Right ventricle myocardium inferior (tissue), 1 donor: ENCODE measurements at places on chromosomes 12 and 14. TPM values are rescaled to one million over a fixed set of nuclear protein-coding genes. Genes with fewer than 3 reads are reported as not detected.

GRCh38 chr12:2801044-2801783, 6.4 kb downstream of the FKBP4 start:
- DNase-seq: no peak

DNA sequence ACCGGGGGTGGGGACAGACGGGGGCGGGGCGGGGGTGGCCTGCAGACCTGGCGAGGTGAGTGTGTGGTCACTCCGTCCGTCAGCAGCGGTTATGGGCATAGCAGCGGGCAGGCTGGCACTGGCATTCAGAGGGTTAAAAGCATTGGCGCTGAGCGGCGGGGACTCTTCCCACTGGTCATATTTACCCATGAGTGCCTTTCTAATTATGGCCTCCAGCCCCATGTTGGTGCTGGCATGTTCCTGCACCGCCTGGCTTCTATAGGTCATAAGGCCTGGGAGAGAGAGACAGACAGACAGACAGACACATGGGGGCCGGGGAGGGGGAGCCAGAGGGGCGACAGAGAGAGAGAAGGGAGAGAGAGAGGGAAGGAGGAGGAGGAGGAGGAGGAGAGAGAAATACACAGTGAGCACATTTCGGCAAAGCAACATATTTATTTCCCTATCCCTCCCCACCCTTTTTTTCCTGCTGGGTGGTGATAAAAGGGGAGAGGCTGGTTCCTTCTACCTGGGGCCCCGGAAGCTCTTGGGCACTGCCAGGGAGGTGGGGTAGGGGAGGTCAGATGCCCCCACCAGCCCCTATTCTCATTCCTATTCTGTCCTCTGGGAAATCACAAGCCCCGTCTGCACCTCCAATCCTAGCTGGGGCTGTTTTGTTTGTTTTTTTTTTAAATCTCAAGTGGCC, 32.6 kb downstream of the RFLNA start:
- DNase-seq: no peak

GRCh38 chr14:51323492-51323891, 83.4 kb downstream of the TMX1 start:
- DNase-seq: no peak

- no peak for DNase-seq
Observed at GRCh38 chr12:123966596-123966995, 6.0 kb downstream of the CCDC92 start.

DNA sequence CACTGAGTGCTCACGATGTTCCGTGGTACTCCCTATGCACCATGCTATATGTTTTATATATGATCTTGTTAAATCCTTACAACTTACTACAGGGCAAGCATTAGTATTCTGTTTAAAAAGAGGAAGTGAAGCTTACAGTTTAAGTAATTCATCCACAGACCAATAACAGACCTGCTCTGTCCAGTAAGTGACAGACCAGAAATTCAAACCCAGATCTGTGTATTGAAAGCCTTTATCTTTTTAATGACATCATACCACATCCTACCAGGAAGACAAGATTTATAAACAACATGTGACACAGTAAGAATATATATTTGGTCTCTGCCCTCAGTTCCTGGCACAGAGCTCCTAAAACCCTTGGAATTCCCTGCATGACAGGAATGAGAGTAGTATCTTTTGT, 206.5 kb downstream of the STXBP6 start:
- DNase-seq: no peak

DNA sequence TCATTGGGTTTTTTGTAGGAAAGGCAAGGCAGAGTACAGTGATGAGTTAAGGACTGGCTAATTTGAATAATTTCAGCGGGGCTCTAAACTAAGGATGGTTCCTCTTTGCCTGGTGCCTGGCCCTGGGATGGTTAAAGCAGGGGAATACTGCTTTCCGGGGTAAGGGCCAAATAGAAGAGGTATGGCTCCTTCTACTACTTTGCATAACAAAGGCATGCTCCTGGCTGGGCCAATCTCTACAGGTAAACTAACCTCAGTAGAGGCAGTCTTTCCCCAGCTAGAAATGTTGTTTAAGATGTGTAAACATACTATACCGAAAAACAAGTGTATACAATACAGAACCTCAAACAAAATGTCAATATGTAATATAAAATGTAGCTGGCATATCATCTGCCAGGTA, 1239.0 kb downstream of the SLC16A7 start:
- no peak for DNase-seq

GRCh38 chr12:93245543-93245942, 132.2 kb upstream of the NUDT4 start:
- no peak for DNase-seq

DNA sequence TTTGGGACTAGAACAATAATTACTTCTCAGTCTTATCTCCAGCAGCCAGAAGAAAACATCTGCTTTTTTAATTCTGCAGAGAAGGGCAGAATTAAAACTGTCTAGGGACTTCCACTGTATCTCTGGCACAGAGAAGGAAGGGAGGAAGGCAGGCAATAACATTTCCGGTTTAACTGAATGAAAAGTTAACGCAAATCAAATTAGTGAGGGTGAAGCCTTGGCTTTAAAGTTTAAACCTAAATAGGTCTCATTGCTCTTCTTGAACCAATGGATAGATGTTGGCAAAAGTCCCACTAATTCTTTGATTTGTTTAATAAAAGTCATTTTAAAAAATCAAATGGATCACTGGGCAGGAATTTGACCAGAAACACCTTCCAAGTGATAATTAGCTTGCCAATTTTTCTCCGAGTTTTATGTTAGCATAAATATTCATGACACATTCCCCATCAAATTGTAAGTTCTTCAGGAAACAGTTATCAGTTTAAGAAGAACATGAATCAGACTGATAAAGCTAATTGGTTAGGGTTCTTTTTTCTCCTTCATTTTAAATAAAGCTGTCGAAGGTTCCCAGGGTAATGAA, 181.9 kb downstream of the SLC15A5 start:
- DNase-seq: no peak

DNA sequence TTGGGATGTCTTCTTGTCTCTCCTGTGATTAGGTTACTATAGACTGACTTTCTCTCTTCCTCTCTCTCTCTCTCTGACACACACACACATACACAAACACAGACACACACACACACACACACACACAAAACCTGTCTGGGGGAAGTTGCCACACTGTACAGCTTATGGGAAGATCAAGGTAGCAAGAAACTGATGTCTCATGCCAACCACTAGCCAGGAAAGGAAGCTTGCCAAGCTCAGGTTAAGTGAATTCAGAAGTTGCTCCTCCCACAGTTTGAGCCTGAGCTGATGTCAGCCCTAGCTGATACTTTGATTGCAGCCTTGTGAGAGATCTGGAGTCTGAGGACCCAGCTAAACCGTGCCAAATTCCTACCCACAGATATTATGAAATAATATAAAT, 67.1 kb downstream of the PPFIA2 start:
- no peak for DNase-seq

GRCh38 chr14:55572578-55572977, 7.4 kb upstream of the KTN1 start:
- DNase-seq: no peak

DNA sequence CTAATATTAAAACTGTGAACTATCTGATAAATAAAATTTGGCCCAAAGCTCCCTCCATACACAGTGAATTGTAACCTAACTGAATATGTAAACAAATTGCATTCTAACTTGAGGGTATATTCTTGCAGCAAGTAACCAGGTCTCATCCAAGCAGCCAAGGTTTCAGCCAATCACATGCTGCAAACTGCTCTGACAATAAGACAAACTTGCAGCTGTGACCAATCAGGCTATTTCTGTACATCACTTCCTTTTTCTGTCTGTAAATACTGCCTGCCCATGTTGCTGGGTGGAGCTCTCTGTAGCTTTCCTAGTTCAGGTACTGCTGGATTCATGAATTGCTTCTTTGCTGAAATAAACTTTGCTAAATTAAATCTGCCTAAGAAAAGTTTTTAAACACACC, 499.0 kb downstream of the GALC start:
- no peak for DNase-seq

DNA sequence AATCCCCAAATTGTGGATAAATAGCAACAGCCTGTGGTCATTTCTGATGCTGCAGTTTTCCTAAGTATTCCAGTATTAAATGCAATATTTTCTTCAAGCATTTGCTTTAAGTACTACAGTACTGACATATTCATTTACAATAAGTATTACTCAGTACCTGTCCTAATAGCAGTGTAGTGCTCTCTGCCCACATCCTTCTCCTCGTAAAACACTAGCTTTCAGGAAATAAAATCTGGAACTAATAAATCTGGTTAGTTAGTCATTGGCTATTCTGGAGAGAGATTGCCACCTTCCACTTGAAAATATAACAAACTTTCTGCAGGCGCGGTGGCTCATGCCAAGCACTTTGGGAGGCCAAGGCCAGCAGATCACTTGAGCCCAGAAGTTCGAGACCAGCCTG, 441.5 kb downstream of the PRKD1 start:
- no peak for DNase-seq

SOCS4 gene
- total RNA-seq: 14.0 TPM

SOX5 gene
- total RNA-seq: 3.2 TPM

REP15 gene
- 8.2 TPM for total RNA-seq

NTF3 gene
- 0.78 TPM for total RNA-seq

DCAF5 gene
- 54.0 TPM for total RNA-seq

PAN2 gene
- 45.1 TPM for total RNA-seq

NFE2 gene
- 1.1 TPM for total RNA-seq

ADAM21 gene
- total RNA-seq: 0.38 TPM

FAM222A gene
- 27.4 TPM for total RNA-seq

CCDC196 gene
- total RNA-seq: not detected

NGB gene
- not detected for total RNA-seq

SLC25A21 gene
- 0.76 TPM for total RNA-seq
